ENCODE measurements at places on chromosomes 5 and 9.

GRCh38 chr9:73515216-73515615 is 363.6 kb downstream of the ANXA1 start:
- no peaks in the 10 kb centered on the region for H3K4me1 ChIP-seq
- H3K4me3 ChIP-seq: no peak overlapping the region
- no peak for DNase-seq

GRCh38 chr5:43256261-43256966 is 56.8 kb downstream of the HMGCS1 start:
- H3K27me3 ChIP-seq: no peaks in the 10 kb centered on the region
- DNase-seq: no peak
- no peaks in the 10 kb centered on the region for H3K4me1 ChIP-seq
- no peaks in the 10 kb centered on the region for H3K36me3 ChIP-seq
- H3K27ac ChIP-seq: no peak overlapping the region
- H3K4me3 ChIP-seq: no peak overlapping the region

DNA sequence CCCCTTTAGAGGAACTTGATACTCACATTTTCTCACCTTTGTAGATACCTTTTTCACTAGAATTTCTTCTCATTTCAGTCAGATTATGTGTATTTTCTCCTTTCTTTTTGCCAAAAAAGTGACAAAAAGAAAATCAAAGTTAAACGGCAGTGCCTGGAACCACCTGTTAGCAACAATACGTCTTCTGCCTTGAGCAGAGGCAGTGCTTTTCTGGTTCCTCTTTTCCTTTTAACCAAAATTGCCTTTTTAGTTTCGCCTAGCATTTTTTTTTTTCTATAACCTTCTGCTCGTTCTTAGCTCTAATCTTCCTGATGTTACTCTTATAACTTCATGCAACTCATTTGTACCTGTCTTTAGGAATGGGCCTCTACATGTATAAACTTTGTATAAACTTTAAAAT is 26.1 kb downstream of the SMIM32 start:
- no peaks in the 10 kb centered on the region for H3K27me3 ChIP-seq
- peaks cover 37% of the 10 kb centered on the region for H3K36me3 ChIP-seq
- H3K4me1 ChIP-seq: no peaks in the 10 kb centered on the region
- H3K27ac ChIP-seq: no peak overlapping the region

- peaks cover 4% of the 10 kb centered on the region for H3K4me1 ChIP-seq
- no peaks in the 10 kb centered on the region for H3K36me3 ChIP-seq
- no peak overlapping the region for H3K27ac ChIP-seq
- DNase-seq: no peak
- no peaks in the 10 kb centered on the region for H3K27me3 ChIP-seq
These were observed 32.9 kb downstream of the PALM2AKAP2 start for GRCh38 chr9:109812818-109813281.

GRCh38 chr5:172800088-172800551 is 29.1 kb upstream of the DUSP1 start:
- peaks cover 7% of the 10 kb centered on the region for H3K4me1 ChIP-seq
- no peaks in the 10 kb centered on the region for H3K36me3 ChIP-seq
- no peaks in the 10 kb centered on the region for H3K27me3 ChIP-seq
- no peak overlapping the region for H3K27ac ChIP-seq
- no peak for DNase-seq
- no peak overlapping the region for H3K4me3 ChIP-seq

DNA sequence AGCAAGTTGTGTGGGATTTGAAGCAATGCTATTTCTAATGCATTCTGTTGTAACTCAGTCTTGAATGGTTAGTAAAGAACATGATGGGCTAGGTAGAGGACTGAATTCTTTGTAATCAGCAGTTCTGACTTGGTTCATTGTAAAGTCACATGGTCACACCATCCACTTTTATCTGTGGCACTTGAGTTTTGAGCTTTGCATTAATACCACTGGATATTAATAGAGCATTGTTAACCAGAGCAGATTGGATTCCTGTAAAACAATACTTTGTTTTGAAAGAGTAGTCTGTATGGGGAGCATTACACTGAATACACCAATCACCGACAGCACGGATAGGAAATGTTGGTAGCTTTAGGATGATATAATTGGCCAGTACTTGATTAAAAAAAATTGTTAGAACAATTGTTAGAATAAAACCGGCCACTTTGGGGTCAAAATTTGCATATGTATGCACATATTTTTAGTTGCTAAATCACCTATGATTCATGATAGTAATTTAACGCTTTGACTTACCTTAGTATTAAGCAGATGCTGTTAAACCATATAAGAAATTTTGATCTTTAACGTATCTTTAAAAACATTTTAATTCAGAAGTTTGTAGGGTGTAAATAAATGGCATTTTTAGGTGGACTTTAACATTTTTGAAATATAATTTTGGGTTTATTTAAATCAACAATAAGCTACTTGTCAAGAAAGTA is 17.4 kb downstream of the SLC12A2 start:
- H3K27ac ChIP-seq: no peak overlapping the region
- H3K4me3 ChIP-seq: no peak overlapping the region
- no peak for DNase-seq

DNA sequence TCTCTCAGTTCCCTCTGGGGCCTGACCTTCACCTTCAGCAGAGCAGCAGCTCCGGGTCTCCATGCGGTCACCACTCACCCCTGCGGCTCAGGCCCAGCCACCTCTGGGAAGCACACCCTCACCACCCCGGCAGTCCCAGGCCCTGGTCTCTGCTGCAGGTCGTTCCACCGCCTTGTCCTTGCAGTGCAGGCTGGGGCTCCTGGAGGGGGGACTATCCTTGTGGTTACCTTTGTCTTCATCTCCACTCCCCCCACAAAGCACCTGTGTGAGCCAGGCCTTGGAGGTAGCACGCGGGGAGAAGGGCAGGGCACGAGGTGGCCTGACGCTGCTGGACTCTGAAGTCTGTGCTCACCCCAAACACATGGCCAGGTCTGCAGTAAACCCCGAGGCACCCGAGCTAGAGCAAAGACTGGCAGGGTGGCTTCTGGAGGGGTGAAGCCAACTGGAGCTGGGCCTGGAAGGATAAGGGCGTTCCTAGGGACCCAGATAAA is 33.2 kb upstream of the RXRA start:
- H3K4me3 ChIP-seq: no peak overlapping the region
- H3K36me3 ChIP-seq: no peaks in the 10 kb centered on the region
- H3K27me3 ChIP-seq: no peaks in the 10 kb centered on the region
- no peak overlapping the region for H3K27ac ChIP-seq
